Anterior cingulate cortex (tissue), 58 donors: ENCODE measurements at places on chromosomes 6 and 20.

DNA sequence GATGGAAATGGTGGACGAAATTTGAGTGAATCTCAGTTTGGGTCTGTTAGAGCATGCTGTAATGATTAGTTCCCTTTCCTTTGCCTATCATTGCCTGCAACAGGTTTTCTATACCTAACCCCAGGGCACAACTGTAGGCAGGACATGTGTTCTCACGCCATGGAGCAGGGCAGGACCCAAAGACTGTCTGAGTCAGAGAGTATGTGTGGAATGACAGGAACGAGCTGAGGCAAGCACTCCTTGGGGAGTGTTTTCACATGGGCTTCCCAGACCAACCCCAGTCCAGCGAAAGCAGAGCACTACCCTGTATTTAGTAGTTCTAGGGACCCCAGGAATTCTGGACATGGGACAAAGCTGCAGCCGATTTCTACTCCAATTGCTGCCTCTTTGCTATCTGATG is 234.2 kb downstream of the HACE1 start:
- no peak for DNase-seq

DNA sequence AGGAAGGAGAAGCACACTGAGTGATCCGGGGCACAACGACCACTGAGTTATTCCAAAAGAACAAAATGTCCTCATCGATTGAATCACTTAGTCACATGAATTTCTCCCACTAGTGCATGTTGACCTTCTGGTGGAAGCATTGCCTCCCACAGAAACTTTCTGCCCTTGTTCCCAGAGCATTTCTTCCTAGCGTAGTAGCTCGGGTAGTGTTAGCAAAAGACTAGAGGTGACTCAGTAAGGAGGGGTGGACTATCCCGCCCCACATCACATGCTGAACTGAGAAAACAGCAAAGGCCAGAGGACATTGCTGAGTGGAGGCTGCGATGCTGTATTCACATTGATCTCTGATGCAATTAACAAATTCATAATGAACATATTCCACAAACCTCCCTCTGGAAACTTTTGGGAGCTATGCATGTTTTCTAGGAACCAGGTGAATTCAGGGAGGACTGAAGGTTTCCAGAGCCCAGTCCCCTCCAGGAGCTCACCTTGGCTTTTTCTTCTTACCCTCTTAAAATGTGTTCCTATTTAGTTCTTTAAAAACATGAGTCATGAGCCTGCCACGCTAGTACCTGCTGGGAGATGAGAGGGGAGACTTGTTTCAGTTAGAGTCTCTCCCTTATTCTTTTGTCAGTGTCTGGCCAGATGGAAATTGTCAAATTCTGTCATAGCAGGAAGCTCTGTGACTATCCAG is 507.9 kb downstream of the CDH26 start:
- DNase-seq = no peak

GRCh38 chr6:138757136-138757535 is 16.4 kb upstream of the CCDC28A start:
- DNase-seq = no peak

DNA sequence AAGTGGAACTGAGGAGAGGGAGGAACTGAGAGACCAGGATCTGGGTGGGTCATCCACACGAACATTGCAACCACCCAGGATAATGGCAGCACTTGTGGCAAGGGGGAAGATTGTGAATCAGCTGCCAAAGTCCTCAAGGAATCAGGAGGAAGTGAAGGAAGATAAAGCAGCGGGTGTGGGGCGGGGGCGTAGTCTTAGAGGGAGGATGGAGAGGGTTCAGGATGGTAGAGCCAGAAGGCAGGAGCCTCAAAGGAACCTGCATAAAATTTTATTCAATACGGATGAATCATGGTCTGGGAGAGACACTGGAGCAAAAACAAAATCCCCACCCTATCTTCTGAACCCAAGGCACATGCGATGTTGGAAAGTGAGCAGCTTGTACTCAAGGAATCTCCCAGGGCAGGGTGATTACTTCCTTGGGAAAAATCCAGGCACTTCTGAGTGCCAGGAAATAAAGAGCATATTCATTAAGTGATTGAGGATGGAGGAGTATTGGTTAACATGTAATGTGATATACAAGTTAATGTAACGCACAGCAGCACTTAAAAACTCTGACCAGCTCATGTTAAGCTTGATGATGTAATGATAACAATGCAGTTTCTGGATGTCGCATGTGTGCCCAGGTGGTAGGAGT is 82.0 kb upstream of the B3GAT2 start:
- DNase-seq = no peak

DNA sequence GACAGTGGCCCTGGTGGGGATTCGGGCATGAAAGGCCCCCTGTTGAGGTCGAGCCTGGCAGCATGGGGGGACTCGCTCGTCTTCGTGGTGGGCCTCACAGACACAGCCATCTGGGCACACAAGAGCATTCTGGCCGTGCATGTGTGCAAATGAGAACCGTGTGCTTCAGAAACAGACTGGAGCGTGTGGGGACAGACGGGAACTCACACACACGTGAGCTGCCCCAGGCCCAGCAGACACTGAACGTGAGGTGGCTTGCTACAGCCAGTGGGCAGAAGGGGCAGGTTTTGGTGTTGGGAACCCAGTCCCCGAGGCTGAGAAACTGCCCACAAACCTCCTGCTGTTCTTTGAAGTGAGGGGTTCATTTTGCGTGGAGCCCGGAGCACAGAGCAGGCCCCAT is 38.6 kb upstream of the BHLHE23 start:
- no peak for DNase-seq
